Renal pelvis (tissue), 12 donors: ENCODE measurements at places on chromosomes 5 and 9. TPM values are rescaled to one million over a fixed set of nuclear protein-coding genes. Genes with fewer than 3 reads are reported as not detected.

GRCh38 chr5:13553896-13554295, 390.6 kb downstream of the DNAH5 start:
- peak; percentile 10 for DNase-seq

DNA sequence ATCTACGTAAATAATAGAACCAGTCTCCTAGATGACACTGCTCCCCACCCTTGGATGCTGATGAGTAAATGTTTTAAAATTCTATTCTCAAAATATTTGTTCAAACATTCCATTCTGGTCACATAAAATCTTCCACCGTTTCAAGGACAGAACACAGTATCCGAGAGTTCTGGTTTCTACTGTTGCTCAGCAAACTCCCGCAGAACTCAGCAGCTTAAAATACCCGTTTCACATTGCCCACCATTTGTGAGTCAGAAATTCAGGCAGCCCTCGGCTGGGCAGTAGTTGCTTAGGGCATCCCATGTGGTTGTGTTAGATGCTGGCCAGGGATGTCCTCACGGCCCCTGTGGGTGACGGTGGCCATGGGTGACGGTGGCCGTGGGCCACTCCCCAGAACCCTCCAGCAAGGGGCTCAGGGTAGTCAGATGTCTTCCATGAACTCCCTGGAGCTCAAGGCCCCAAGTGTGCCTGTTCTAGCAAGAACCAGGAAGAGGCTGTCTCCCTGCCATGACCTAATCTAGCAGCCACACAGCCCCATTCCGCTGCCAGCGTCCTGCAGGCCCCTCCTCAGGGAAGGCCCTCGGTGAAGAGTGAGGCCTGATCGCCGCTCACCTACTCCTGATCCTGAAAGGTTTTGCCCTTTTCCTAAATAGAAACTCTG, 17.4 kb downstream of the MGAT1 start:
- DNase-seq = no peak

GRCh38 chr5:39980056-39980455, 555.3 kb upstream of the DAB2 start:
- DNase-seq = no peak

- DNase-seq = no peak
These were observed 644.3 kb downstream of the ACTL7B start for GRCh38 chr9:108211411-108211955.

DNA sequence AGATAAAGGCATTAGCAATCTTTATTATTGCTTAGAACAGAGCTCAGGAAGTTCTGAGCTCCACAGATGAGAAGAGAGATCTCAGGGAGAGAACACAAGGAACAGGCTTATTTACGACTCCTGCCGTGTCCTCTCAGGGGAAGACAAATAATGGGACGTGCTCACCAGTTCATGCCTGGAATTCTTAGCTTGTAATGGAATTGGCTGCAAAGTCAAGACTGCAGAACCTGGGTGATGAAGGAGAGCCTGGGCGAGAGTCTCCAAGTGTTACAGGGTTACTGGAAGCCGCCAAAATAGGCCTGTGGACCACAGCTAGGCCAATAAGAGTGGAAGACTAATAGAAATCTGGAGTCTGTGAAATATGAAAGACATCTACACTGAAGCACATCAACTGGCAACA, 174.5 kb upstream of the ADAMTSL1 start:
- DNase-seq = no peak

DNA sequence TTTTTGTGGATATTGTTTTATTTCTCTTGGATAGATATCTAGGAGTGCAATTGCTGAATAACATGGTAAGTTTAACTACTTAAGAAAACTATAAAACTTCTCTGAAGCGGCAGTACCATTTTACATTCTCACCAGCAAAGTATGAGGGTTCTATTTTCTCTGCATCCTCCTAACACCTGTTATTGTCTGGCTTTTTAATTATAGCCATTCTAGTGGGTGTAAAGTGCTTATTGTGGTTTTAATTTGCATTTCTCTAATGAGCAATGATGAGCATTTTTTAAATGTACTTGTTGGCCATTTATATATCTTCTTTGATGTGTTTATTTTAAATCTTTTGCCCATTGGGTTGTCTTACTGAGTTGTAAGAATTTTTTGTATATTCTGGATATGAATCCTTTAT, 28.7 kb downstream of the SMIM32 start:
- DNase-seq = no peak

DNA sequence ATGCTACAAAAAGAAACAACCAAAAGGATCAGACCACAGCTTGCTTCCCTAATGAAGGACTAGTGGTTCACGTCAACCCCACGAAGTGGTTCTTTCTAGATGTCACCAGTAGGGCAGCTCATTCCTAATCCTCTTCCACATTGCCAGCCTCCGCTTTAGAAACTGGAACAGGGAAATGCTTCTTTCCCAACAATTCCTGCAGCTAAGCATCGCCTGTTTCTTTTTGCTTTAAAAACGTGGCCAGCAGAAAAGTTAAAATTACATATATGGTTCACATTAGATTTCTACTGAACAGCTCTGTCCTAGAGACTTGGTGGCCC, 100.2 kb downstream of the MTX3 start:
- no peak for DNase-seq

DNA sequence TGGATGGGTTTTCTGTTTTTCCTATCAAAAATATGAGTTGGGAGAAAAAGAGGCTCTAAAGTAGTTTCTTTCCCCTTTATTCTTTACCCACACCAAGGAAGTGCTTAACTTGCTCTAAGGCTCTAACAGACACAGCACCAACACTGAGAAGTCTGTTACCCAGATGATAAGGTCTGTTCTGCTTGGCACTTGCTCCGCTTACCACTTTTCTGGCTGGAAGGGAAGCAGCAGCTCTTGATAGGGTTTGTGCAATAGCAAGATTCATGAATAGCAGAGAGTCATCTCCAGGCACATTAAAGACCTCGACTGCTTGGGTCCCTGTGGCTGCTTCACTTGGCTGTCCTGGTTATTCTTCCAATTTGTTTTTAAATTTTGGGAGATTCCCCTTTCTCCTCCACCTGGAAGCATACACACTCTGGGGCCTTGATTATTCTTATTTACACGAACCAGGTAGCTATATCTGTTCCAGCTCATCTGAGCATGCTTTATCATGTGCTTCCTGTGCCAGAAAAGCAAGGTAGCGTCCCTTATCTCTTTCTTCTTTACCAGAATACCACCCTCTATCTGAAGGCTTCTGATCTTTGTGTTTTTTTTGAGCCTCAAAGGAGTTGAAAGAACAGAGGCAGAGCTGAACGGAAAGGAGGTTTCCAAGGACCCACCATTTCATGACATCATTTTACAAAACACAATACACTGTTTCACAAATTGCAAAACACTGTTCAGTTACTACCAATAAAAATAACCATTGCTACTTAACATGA, 24.8 kb downstream of the PPP3R2 start:
- no peak for DNase-seq

- DNase-seq = no peak
These were observed 115.4 kb upstream of the SLC44A1 start for GRCh38 chr9:105128908-105129600.

DNA sequence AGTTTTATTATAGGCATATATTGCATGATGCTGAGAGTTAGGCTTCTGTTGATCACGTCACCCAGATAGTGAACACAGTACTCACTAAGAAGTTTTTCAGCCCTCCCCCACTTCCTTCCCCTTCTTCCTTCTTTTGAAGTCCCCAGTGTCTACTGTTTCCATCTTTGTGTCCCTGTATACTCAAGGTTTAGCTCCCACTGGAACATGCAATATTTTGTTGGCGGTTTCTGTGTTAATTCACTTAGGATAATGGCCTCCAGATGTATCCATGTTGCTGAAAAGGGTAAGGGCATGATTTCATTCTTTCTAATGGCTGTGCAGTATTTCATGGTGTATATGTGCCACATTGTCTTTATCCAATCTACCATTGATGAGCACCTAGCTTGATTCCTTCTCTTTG, 764.3 kb downstream of the MTRR start:
- DNase-seq = no peak

DNA sequence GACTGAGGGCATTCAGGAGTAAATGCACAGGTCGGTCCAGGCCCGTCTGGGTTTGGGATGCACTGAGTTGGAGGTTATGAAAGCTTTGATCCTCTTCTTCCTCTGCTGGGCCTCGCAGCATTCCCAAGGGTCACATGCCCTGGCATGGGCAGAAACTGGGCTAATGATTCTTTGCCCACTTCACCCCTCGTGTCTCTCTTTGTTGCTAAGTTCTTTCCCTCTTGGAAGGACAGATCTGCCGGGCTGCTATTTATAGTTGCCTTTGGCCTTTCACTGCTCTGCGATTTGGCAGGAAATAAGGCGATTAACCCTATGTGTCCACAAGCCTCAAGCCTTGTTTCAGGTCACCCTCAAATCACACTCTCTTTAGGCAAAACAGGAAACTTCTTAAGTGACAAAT, 66.9 kb downstream of the ENTREP1 start:
- DNase-seq = peak; percentile 22

DNA sequence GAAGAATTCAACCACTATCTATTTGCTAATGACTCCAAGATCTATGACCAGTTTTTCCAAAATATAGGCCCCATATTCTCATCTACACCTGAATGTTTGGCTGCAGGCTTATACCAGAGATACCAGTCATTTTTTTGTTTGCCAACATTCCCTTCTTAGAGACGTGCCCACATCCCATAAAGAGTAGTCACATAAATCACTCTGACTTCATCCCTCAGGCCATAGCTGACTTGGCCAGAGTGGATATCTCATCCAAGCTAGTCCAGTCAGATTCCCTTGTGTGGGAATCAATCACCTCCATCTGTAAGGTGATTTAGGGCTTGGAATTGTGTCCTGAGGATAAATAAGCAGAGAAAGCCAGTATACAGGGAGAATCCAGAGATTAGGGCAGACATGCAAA, 124.3 kb upstream of the SLC24A2 start:
- DNase-seq = no peak

GRCh38 chr9:9771314-9771713, 841.5 kb downstream of the PTPRD start:
- no peak for DNase-seq

- no peak for DNase-seq
These were observed 11.4 kb upstream of the ARSI start for GRCh38 chr5:150313921-150314716.

- DNase-seq = no peak
These were observed 244.3 kb upstream of the ZNF608 start for GRCh38 chr5:124990723-124991122.

DNA sequence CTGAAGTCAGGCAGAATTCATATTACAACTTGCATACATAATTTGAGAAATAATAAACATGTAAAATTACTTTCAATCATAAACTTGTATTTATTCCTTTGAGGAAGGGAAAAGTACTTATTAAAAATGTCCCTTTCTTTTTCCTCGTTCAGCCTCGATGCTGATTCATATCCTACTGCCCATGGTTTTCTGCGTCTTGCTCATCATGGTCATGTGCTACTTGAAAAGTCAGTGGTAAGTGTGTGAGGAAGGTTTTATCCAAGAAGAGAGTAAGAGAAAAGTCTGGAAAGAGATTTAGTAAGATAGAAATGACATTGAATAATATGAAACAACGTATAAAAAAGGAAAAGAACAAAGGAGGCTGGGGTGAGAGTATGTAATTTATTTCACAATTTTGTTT, 85.9 kb downstream of the OSMR start:
- DNase-seq = no peak

GRCh38 chr9:137650259-137650658, 31.5 kb downstream of the EHMT1 start:
- no peak for DNase-seq

GRCh38 chr9:19379697-19380046, 364 bp downstream of the RPS6 start:
- peak; percentile 26 for DNase-seq

DNA sequence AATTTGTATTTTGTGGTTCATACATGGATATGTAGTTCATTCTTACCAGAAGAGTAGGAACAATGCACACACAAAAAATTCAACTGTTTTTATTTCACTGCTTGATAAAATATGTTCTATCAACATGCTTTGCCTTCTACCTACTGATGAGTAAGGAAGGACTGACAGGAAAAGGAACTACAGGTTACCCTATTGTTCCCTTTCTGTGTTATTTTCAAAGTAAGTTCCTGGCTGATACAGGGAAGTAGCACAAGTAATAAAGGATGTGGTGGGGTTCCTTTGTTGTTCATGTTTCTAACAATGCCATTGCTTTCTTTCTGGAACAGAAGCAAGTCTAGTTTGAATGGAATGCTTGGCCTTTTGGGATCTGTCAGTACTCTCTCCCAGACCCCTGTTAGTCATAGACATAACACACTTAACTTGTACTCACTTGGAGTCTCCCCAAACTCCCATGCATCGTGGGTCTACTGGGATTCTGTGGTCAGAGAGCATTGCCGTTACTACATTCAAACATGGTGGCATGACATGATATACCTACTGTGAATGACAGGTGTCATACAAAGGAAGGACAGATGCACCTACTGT, 20.2 kb upstream of the ALDOB start:
- DNase-seq = no peak

The FOXD1 gene
- 11.8 TPM for polyA plus RNA-seq

The UBLCP1 gene
- polyA plus RNA-seq = 39.9 TPM

The PCSK1 gene
- polyA plus RNA-seq = 0.18 TPM

The CLK4 gene
- 64.8 TPM for polyA plus RNA-seq

The PCDHB8 gene
- polyA plus RNA-seq = 2.1 TPM

The GABRG2 gene
- polyA plus RNA-seq = 0.03 TPM

The PCDHA12 gene
- polyA plus RNA-seq = 0.07 TPM

The TMEM141 gene
- 77.3 TPM for polyA plus RNA-seq

The INSL6 gene
- 0.37 TPM for polyA plus RNA-seq

The GPX3 gene
- 1,360 TPM for polyA plus RNA-seq

The OLFM1 gene
- polyA plus RNA-seq = 4.7 TPM

The PIP5KL1 gene
- 1.9 TPM for polyA plus RNA-seq

The FUT7 gene
- polyA plus RNA-seq = 0.18 TPM

The ZNF300 gene
- 37.5 TPM for polyA plus RNA-seq

The TMEM8B gene
- 30.2 TPM for polyA plus RNA-seq
